ENCODE measurements at places on chromosomes 6 and 20.

GRCh38 chr20:39021748-39022147 lies 59.6 kb downstream of the DHX35 start:
- no peak for DNase-seq

DNA sequence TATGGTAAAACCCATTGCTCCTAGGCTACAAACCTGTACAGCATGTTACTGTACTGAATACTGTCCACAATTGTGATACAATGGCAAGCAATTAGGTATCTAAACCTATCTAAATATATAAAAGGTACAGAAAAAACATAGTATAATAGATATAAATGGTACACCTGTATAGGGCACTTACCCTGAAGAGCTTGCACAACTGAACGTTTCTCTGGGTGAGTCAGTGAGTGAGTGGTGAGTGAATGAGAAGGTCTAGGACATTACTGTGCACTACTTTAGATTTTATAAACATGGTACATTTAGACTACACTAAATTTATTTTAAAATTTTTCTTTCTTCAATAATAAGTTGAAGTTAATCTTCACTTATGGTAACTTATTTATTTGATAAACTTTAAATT lies 119.9 kb upstream of the CEP85L start:
- no peak for DNase-seq

- no peak for DNase-seq
Observed at GRCh38 chr20:958936-959815, 42.9 kb downstream of the RSPO4 start.

DNA sequence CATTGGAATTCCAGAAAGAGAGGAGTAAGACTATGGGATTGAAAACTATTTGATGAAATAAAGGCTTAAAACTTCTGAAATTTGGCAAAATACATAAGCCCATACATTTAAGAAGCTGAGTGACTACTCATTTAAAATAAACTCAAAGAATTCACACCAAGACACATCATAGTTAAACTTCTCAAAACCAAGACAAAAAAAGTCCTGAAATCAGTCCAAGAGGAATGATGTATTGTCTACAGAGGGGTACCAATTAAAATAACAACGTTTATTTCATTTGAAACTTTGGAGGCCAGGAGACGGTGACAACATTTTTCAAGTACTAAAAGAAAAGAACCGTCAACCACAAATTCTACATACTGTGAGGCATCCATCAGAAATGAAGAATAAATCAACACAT lies 841.4 kb upstream of the MAP3K7 start:
- DNase-seq = peak; percentile 54

GRCh38 chr20:38651154-38651553 lies 49.5 kb downstream of the ARHGAP40 start:
- DNase-seq = no peak

DNA sequence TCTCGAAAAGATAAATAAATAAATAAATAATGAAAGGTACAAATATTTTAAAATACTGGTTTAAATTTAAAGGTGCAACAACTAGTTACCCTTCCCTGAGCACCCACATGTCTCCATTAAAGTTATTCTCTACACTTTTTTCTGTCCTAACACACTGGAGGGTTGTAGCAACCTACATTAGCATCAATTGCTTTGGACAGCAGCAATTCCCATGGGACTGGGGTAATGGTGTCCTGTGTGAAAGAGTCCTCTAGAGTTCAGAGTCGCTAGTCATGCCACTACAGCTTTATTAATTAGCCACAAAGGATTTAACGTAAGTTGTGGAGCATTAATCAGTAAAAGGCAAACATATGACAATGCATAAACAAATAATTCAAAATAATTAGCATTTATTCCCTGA lies 14.1 kb upstream of the CD24 start:
- DNase-seq = no peak

GRCh38 chr6:159832946-159833345 lies 32.9 kb downstream of the PNLDC1 start:
- no peak for DNase-seq

DNA sequence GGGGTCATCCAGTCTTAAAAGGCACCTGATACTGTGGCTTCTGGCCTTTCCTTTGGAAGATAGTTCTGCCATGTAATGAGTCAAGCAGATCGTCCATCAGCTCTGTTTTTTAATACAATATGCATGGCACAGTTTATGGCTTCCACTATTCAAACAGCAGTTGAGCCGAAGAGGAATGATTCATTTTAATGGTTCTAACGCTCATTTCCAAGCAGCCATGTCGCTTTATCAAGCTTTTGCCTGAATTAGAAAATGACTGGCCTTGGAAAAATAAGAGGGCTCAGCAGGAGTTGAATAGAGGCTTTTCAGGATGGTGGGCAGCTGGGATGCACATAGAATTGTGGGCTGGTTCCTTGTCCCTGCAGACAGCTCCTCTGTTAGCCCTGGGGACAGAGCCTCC lies 138.1 kb downstream of the SOBP start:
- no peak for DNase-seq

DNA sequence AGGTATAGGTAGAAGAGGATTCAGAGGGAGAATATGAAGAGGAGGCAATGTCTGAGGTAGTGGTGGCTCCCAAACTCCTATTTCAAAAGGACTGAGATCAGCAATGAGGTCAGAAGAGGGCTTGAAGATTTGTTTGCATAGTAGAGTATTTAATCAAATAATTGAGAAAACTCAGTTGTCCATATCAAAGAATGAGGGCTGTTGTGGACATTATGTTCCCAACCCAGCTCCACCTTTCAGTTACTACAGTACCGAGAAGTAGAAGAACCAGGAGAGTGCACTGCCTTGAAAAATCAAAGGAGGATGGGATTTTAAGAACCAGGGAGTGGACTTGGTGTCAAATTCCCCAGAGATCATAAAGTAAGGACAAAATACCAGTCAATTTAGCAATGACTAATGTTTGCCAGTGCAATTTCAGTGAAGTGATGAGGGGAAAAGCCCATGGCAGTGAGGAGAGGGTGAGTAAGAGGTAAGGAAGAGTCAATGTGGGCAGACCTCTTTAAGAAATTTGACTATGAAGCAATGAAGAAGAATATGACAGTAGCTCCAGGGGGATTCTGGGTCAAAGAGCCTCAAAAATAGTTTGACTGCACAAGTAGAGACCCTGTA lies 382.4 kb downstream of the PKHD1 start:
- no peak for DNase-seq

DNA sequence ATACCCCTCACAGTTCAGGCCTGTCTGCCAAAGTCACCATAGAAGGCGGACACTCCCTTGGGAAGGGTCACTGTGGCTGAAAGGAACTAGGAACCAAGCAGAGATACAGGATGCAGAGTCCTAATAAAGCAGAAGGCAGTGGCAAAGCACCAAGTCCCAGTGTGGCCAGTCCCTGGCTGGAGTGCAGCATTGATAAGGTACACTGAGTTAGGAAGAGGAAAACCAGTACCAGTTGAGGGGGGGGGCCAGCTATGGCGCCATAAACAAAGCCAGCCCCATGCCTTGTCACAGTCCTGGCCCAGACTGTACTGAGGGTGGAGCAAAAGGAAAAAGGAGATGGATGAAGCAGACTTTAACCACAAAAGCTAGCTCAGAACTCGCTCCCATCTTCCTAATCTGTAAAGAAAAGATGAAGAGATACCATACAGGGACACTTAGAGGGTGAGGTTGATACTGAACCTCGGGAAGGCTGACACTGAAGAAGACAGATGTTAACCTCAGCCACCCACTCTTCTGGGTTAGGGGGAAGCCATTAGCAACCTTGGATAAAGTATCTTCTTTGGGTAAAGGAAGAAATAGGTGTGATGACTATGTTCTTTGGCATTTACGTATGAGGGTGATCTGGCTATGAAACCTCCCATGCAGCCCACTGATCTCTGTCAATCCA lies 7.8 kb downstream of the ABHD12 start:
- no peak for DNase-seq

DNA sequence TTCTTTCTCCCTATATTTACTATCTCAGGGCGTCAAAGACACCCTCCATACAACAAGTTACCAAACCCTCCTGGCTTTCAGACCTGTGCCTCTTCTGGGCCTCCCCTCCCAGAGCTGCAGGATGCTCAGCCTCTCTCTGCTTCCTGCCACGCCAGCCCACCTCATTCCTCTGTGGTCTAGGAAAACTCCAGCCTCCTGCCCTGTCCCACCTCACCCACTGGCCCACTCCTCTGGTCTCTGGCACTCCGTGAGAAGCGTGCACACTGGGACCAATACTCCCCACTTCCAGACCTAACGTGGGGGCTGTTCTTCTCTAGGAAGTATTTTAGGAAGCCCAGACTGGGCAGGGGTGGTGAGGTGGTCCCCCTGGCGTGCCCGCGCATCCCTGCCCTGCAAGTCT lies 9.7 kb downstream of the AGPAT4 start:
- no peak for DNase-seq

DNA sequence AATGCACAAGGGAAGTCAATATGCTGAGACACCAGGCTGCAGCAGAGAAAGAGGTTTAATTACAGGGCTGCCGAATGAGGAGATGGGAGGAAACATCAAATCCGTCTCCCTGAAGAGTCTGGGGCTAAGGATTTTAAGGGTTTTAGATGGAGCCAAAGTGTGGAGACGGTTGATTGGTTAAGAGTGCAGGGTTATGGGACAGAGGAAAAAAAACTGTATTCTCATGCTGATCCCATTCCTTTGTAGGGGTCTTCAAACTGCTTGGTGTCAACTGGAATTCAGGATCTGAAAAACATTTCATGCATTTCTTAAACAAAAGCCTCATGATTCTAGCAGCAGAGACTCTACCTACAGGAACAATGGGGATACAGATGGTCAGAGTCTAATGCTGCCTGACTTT lies 96.1 kb upstream of the SYNDIG1 start:
- no peak for DNase-seq

- no peak for DNase-seq
Observed at GRCh38 chr6:126175251-126175650, 164.7 kb upstream of the CENPW start.

- peak; percentile 42 for DNase-seq
Observed at GRCh38 chr6:2630891-2631571, 119.7 kb downstream of the MYLK4 start.

- peak; percentile 76 for DNase-seq
Observed at GRCh38 chr6:47097092-47097945, 55.2 kb upstream of the ADGRF1 start.

GRCh38 chr6:82259389-82259788 lies 11.8 kb upstream of the IBTK start:
- no peak for DNase-seq

All from fibroblast of skin of right biceps (primary cell).